ENCODE measurements at places on chromosomes 3 and 15.
A peak's percentile ranks its signal among the peaks of the same experiment; 100 is the strongest.

GRCh38 chr3:84680700-84681099 is 278.1 kb upstream of the CADM2 start:
- no peak for DNase-seq

GRCh38 chr3:9898467-9899241 is 4.0 kb upstream of the IL17RE start:
- DNase-seq: no peak

GRCh38 chr3:57233799-57234198 is 6.3 kb downstream of the APPL1 start:
- no peak for DNase-seq

DNA sequence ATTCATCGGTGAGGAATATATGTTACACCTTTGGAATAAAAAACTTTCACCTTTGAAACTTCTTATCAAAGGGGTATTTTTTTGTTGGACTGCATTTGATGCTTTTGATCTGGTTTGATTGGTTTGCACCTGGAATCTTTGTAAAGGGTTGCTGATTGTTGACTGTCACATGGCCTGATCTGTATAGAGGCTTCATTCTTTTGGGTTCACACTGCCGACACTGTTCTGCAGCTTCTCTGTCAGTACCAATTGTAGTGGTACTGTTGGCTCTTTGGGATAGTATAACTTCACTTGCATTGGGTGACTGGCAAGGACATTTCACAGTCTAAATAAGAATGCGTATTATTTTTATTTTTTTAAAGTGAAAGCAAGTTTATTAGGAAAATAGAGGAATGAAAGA is 155.7 kb downstream of the DOCK3 start:
- DNase-seq: no peak

DNA sequence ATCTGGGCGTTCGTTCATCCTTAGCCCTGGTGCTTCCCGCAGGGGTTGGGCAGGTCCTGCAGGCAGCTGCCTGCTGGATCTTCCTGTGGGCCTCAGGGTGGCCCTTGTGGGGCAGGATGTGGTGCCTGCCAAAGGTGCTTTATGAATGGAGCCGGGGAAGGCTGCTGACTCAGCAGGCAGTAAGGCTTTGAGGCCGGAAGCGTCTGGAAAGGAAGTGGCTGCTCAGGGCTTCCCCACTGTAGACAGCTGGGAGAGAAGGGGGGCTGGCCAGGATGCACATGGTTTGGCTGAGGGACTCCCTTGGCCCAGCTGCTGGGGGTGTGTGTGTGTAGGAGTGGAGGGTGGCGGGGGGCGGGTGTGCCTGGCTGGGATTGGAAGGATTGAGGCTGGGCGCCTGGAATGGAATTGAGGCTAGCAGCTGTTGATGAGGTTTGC is 12.9 kb downstream of the CD276 start:
- peak; percentile 62 for DNase-seq

DNA sequence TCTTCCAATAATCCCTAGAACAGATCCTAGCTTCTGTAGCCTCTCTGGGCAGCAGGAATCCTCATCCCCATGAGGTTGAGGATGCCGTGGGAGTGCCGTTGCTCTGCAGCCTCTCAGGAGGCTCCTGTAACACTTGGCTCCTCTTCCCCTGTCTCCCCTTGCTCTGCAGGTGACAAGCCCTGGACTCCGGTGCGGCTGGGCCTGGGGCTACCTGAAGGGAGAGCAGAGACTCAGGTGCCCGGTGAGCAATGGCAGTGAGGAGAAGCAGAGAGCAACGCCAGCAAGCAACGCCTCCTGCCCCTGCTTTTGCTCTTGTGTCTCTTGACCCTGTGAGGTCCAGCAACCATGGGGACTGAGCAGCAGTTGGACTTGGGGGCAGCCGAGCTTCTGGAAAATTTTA is 91.2 kb downstream of the CEMIP start:
- no peak for DNase-seq

DNA sequence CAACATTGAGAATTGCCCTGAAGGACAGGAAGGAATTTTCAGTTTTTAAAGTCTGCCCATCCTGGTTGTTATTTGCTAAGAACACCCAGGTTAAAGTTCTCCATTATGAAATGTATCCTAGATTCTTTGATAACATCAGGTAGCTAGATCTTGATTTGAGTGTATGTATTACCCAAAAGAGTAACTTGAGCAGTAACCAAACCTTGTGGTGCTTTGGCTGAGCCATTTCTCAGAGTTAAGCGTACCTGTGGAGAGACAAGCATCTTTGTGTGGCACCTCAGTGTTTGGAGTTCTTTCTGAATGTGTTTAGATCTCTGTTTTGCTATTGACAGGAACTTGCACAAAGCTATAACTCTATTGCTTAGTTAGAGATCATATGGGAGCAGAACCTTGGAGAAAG is 20.4 kb downstream of the CEP97 start:
- DNase-seq: no peak

DNA sequence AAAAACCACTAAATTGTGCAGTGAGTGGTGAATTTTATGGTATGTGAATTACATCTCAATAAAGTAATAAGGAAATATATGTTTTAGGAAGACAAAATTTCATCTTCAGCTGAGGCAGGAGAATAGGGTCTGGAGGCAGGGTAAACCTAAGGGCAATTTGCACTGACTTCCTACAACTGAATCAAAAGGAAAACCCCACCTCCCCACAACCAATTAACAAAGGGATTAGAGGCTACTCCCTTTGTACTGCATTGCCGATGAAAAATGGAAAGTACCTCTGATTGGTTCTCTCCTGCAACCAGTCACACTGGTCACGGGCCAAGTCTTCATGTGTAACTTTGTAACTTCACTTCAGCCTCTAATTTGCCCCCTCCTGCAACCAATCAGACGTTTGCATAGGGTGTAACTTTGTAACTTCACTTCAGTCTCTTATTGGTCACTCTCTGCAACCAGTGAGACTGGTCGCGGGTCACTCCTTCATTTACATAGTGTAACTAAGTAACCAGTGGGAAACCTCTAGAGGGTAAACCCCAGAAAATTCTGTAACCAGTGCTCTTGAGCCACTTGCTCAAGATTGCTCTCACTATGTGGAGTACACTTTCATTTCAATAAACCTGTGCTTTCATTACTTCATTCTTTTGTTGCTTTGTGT is 244.5 kb downstream of the CNTN4 start:
- DNase-seq: no peak

DNA sequence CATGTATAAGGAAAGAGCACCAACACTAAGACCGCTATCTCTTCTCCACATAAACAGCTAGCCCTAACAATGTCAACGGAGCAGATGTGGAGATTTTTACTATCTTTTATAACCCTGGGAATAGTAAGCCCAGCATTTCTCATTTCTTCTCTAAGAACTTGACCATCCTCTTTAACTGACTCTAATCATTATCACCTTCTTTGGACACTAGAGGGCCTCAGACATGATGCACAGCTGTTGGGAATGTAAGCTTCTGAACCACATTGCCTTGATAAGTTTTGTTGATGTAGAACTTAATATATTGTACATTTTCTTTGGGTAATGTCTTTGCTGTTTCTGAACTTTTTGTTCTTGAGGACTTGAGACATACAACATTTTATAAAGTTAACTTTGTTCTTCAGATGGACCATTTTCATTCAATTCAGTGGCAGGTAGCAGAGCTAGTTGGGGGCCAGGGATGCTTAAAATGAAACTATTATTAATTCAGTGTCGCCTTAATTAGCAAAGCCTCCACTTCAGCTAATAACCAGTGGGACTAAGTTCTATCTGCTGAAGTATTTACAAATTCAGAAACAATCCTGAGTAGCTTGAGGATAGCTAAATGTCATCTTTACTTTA is 9.6 kb upstream of the TAGLN3 start:
- no peak for DNase-seq

- DNase-seq: no peak
These were observed 9.3 kb upstream of the PLXND1 start for GRCh38 chr3:129615751-129616281.

GRCh38 chr3:29168696-29169095 is 112.2 kb upstream of the RBMS3 start:
- DNase-seq: no peak

DNA sequence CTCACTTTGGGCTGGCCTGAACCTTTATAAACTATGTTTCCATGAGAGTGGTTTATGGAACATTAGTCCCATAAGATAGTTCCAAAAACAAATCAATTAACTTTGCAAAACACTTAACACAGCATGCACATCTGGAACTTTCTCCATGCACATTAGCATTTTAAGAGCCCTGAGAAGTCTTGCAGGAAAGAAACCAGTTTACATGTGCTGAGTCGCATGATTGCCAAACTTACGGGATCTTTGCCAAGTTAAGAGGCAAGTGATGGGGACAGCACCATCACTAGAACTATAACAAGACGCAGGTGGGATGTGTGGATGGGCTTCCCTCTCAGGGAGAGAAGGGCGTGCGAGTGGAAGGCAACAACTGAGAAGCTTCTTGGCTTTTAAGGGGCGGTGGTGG is 20.7 kb downstream of the ADAMTS9 start:
- DNase-seq: no peak

GRCh38 chr15:77440378-77440999 is 19.8 kb downstream of the HMG20A start:
- DNase-seq: no peak

GRCh38 chr15:81160312-81161159 is 26.5 kb downstream of the CFAP161 start:
- no peak for DNase-seq

DNA sequence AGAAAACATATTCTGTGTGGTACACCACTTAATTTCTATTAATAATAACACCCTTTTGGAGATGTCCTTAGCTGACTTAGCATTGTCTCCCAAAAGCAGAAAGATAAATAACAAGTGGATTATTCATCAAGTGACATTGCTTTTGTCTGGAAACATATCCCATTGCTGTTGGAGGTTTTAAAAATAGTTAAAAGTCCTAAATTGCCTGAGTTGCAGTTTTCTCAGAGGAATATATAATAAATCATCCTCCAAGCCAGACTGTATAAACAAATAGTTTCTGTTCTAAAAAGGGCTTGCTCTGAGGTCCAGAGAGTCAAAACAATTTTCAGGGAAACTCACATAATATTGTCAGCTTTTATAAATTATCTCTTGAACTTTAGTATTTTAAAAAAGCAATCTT is 60.4 kb upstream of the CD96 start:
- no peak for DNase-seq

DNA sequence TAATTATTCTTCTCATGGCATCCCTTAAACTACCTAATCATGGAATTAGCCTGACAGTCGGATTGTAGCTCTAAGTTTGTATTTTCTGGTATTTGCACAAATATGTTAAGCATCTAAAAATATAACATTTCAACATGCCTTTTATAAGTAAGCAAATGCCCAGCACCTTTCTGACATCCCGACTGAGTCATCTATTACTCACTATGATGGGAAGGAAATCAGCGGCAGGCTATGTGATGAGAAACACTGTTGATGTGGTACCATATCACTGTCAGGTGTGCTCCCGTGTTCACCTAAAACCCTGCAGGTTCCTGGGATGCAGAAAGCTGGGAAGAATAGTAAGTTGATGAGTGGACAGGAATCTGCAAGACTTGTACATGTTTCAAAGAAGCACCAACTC is 367.8 kb upstream of the IL12A start:
- DNase-seq: no peak

DNA sequence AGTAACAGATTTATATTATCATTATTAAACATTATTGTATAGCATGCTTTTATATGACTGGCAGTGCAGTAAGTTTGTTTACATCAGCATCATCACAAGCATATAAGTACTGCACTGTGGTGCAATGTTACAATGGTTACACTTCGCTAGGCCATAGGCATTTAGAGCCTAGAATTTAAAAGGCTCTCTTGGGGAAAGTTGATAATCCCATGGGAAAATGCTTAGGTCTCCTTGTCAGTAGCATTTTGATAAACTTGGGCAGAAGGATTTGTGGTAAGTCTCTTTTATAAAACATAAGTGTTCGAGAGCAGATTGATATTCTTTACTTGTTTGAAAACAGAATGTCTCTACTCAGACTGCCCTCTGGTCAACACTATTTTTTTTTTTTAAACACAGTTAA is 7.5 kb downstream of the DTWD1 start:
- DNase-seq: no peak

DNA sequence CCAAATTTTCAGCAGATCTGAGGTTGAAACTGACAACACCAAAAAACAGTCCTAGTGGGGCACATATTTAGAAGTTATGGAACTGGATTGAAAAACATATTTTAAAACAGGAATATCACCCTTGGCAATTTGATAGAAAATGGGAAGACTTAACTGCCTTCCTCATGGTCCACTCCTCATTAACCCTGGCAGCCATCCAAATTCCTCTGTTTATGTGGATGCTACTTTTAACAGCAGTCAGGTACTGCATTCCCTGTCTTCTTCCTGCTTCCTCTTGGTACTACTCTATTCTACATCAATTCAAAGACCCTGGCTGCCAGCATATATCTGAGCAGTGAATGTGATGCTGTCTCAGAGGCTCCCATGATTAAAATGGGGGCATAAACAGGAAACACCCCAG is 54.3 kb downstream of the PDE8A start:
- no peak for DNase-seq

- DNase-seq: no peak
These were observed 201.1 kb upstream of the RGMA start for GRCh38 chr15:93289941-93290617.

DNA sequence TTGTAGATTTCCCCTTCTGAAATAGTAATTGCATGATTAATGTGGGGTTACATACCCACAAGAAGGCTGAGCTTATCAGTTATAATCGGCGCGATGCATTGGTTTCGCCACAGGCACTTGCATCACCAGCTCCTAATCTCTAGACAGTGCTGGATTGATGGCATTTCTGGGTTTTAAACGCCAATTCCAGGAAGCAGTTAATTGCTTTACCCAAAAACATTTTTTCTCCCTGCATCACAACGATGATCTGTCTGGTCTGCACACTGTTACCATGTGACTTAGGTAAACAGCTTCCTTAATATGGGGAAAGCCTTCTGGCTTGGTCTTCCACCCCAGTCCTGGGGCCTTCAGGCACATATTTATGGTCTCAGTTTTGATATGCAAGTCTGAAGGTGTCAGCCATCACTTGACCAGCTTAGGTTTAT is 70.0 kb upstream of the HEG1 start:
- DNase-seq: no peak

DNA sequence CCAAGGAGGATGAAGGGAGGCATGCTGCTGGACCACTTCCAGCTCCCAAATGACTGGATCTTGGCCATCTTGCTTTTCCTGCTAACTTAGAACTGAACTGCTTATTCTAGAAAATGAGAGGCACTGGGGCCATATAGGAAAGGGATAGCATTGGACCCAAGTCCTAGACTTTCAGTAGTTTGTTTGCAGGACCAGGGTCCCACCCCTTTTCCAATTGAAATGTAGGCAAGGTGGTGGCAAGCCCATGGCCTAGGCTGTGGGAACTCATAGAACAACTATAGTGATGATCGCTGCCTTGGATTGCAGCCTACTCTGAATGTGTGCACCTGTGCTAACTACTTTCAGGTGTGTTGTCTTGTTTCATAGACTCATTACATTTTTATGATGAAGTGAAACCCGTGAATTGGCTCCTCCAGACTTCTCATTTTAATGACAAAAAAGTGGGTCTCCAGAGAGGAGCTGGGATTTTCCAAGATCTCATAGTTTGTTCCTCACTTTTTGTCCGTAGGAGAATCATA is 50.3 kb downstream of the TGFBR2 start:
- no peak for DNase-seq

- DNase-seq: no peak
These were observed 25.0 kb downstream of the ACP3 start for GRCh38 chr3:132342183-132342582.

GRCh38 chr15:89513284-89513683 is 16.9 kb upstream of the RHCG start:
- no peak for DNase-seq

- no peak for DNase-seq
These were observed 38.5 kb downstream of the C2CD4A start for GRCh38 chr15:62105266-62105665.

GRCh38 chr15:78715930-78716329 is 74.9 kb upstream of the CHRNB4 start:
- DNase-seq: no peak

Data from T-helper 9 cell (primary cell).